RWPE2 (cell line): ENCODE measurements at places on chromosomes 2 and 18.

- DNase-seq, result no peak
Observed at GRCh38 chr2:149213764-149214493, 116.5 kb upstream of the LYPD6 start.

GRCh38 chr2:111534910-111535352, 349.1 kb downstream of the ANAPC1 start:
- DNase-seq, result no peak

DNA sequence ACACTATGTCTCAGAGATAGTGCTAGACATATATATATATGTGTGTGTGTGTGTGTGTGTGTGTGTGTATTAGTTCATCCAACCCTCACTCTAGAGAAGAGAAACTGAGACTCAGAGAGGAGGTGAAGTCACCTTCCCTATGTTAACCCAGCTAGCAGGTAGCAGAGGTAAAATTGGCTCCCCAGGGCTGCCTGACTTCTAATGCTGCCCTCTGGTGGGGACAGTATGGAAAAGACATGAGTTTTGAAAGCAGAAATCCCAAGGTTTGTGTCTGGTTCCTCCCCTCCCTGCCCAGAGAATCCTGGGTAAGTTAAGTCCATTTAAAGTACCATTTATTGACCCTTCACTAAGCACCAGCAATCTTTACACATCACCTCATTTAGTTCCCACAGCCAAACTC, 137.7 kb downstream of the THNSL2 start:
- DNase-seq, result no peak

DNA sequence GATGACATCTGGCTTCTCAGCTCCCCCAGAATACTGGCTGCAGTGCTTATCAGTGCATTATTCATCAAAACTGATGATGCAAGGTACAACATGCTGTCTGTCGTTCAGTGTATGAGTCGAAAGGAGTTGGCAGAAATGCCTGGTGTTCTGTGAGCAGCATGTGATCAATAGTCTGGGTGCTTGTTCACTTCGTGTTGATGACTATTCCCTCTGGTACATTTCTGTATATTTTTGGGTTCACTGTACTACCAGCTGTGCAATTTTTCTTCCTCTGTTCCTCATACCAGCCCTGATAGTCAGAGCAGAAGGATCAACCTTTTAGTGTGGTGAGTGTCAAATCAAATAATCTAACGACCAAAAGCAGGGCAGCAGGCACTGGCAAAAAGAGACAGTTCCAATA, 59.0 kb upstream of the KLHL14 start:
- DNase-seq, result no peak

GRCh38 chr18:74450626-74451025, 6.5 kb downstream of the DIPK1C start:
- no peak for DNase-seq

- no peak for DNase-seq
Observed at GRCh38 chr2:2166881-2167280, 164.2 kb downstream of the MYT1L start.

- no peak for DNase-seq
Observed at GRCh38 chr2:45269149-45269793, 260.0 kb upstream of the SIX2 start.

DNA sequence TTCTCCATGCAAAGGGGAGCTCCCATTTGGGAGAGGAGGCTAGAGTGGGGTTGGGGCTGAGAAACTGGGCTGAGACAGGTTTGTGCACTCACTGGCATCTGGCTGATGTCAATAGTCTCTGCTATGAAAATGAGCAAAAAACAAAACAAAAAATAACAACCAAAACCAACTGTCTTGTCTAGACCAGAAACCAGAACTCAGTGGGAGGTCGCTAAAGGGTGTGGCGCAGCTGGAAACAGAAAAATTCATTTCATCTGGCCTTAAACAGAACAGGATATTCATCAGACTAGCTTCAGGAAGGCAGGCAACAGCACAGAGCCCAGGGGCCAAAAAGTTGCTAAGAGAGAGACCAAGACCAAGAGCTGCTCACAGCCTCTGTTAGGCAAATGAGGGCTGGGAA, 126.1 kb downstream of the THNSL2 start:
- no peak for DNase-seq

DNA sequence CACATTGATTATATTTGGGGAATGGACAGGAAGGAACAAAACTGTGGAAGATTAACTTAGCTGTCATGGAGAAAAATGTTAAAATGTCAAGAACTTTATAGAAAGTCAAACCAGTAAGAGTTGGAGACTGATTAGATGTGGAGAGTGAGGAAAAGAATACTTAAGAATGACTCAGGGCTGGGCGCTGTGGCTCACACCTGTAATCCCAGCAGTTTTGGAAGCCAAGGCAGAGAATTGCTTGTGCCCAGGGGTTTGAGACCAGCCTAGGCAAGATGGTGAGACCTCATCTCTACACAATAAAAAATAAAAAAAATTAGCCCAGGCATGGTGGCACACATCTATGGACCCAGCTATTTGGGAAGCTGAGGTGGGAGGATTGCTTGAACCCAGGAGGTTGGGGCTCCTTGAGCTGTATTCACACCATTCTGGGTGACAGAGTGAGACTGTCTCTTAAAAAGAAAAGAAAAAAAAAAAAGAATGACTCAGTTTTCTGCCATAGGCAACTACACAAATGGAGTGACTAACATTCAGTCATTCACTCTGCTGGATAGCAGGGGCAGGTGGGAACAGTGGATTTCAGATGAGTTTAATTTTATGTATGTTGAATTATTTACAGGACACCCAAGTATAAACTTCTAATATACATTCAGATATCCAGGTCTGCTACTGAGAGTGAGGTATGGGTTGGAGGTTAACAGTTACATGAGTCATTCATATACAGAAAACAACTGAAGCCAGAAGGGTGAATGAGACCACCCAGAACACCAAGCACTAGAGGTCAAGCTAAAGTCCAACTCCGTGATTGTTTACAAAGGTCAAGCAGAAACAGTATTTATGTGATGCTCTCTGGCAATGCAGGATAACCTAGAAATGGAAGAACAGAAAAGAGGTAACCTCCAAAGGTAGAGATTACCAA, 33.9 kb downstream of the ORC2 start:
- no peak for DNase-seq

DNA sequence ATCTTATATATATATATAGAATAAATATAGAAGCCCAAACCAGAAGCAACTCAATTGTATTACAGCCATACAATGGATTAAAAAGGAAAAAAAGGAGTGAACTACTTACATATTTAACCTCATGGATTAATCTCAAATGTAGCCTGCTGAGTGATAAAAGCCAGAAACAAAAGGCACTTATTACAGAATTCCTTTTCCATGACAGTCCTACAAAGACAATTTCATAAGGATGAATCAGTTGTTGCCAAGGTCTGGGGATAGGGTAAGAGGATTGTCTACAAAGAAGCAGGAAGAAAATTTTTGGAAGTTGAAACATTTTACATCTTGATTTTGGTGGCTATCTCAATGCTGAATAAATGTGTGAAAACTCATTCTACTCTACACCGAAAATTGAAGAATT, 103.9 kb upstream of the DCC start:
- no peak for DNase-seq

DNA sequence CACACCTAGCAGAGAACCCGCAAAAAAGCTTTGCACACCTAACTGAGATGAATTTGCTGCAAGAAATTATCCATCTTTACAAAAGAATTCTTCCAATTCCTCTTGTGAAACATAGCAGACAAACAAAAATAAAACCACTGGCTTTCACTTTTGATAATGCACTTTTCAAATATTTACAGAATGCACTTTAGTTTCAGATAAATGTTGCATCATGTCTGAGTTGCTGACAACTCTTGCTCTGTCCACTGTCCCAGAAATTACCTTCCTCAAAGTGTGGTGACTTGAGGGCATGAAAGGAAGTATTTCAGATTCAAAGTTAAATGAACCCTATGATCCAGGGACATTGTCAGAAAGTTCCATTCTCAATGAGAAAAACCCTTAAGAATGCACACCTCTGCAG, 256.2 kb upstream of the PARD3B start:
- DNase-seq, result no peak

- no peak for DNase-seq
Observed at GRCh38 chr2:216474925-216475670, 23.5 kb upstream of the RPL37A start.

GRCh38 chr2:152606941-152607340, 110.3 kb downstream of the PRPF40A start:
- DNase-seq, result no peak

GRCh38 chr2:8141780-8142179, 540.1 kb upstream of the ID2 start:
- no peak for DNase-seq

GRCh38 chr2:172513935-172514586, 41.8 kb upstream of the PDK1 start:
- no peak for DNase-seq

- no peak for DNase-seq
Observed at GRCh38 chr2:151361674-151362370, 4.4 kb downstream of the TNFAIP6 start.

GRCh38 chr18:10352671-10353070, 101.8 kb upstream of the APCDD1 start:
- no peak for DNase-seq

DNA sequence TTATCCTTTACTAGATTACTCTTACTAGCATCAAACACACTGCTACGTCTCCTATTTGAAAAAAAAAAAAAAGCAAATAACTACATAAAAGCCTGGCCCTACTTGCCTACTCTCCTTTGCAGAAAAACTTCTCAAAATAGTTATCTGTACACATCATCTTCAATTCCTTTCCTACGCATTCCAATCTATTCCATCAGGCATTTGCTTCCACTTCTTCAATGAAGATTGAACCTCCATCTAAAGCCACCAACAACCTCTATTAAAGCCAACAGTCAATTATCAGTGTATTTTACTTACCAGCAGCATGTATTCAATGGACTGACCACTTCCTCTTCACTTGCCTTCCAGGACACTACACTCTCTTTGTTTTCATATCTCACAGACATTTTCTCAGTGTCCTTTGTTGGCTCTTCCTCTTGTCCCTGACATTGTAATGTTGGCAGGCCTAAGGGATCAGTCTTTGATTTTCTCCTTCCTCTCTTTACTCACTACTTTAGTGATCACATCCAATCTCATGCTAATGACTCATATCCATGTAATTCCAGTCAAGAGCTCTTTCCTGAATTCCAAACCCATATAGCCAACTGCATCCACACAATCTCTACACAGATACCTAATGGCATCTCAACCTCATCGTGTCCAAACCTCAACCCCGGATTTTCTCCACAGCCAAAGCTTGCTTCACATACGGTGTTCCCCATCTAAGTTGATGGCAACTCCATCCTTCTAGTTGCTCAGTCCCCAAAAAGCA, 131.3 kb downstream of the CCDC148 start:
- no peak for DNase-seq

DNA sequence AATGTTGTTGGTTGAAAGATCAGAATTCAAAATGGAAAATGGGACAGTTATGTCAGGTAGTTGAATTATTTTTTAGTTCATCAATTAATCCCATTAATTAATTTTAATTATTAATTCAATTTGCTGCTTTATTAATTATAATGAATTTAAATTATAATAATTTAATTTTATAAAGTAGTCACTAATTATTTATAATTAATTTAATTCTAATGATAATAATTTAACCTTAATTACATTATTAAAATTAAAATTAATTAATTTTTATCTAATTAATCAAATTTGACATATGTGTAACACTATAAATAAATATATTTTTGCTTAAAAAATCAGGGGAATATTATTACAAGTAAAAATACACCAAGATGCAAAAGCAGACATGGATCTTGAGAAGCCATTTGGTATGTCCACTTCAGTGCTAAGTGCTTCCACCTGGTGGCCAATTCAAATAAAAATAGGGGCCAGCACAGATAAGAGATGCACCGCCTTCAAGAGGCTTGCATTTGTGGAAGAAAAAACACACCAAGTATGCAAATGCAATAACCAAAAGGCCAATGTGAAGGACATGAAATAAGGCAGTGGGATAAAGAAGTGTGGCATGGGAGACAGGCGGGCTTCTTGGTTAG, 73.2 kb downstream of the MBP start:
- no peak for DNase-seq

GRCh38 chr18:79887181-79888000, 64.1 kb downstream of the SLC66A2 start:
- DNase-seq, result no peak

DNA sequence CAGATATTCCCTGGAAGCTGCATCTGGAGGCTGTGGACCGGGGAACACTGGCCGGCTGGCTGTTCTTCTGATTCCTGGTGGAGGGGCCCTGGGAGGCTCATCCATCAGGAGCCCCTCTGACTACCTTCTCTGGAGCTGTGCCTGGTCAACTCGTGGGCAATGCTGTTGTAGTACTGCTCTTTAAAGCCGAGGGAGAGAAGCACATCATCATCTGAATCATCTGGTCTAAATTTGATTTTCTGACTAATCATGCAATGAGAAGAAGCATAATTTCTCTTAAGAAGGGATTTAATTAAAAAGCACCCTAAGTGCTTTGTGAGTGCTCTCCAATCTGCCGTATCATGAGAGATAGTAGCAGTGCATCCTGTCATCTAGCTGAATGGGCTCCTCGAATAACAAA, 229.5 kb downstream of the FHOD3 start:
- DNase-seq, result no peak

GRCh38 chr18:48848641-48849143, 102.1 kb downstream of the SMAD7 start:
- DNase-seq, result peak; percentile 87

GRCh38 chr18:75654851-75655751, 227.6 kb upstream of the SMIM21 start:
- DNase-seq, result no peak

- DNase-seq, result no peak
Observed at GRCh38 chr2:175677880-175678279, 324.2 kb downstream of the LNPK start.

DNA sequence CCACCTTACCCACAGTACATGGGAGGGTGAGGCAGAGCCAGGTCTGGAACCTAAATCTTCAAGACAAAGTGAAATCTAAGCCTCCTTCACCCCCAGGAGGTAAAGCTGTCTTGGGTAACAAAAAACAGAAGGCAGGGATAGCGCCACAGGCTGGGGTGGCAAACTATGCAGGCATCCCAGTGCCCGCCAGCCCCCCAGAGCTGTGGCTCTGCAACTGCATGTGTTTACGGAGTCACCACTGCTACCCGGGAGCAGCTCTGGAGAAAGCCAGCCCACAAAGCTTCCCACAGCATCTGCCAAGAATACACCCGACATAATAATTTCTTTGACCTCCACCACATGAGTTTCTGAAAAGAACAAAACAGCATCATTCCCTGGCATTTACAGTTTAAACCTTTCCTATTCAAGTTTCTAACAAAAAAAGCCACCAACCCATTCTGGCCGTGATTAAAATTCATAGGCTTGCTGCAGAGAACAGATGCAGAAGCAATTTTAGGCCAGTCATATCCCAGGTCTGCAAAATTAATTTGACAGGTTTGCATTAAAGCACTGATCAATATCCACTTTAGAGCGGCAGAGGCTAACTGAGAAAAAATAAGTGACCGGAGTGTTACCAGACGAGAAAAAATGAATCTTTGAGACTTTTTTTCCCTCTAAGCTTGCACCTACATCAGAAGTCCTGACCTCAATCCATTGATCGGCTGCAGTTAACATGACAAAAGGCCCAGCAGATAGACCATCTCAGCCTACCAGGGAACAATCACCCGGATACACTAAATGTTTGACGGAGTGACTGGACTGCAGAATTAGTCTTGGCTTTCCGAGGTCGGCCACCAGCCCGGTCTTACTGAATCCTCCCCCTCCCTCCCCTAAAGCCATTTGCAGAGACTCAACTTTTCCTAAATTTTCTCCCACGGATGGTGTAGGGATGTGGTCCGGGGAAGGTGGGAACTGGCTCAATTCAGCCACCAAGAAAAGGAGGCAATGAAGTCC, 309.6 kb upstream of the SKOR2 start:
- no peak for DNase-seq
